T-helper 2 cell treated with Interferon-gamma antibody and Interleukin-4, amounts not matched to agents 5 μg/mL and 100 μg/mL, for 36 hours (primary cell): ENCODE measurements at places on chromosomes 2 and 18.

DNA sequence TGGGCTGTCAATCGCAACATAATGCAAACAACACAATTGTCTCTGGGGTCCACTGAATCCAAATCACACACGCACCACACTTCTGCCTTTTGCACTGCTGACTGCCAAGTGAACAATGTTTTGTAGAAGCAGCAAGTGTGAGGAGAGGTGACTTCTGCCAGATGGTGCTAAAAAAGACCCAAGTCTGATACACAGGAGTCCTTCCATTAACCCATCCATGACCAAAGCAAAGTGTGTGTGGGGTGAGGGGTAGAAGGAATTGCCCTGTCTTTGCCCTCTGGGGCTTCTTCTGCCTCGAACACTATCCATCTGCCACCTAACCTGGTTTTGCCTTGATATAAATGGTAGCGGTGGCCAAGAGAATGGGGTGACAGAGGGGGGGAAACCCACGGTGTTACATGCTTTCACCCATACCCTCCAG is 50.0 kb downstream of the C2orf42 start:
- DNase-seq: no peak

DNA sequence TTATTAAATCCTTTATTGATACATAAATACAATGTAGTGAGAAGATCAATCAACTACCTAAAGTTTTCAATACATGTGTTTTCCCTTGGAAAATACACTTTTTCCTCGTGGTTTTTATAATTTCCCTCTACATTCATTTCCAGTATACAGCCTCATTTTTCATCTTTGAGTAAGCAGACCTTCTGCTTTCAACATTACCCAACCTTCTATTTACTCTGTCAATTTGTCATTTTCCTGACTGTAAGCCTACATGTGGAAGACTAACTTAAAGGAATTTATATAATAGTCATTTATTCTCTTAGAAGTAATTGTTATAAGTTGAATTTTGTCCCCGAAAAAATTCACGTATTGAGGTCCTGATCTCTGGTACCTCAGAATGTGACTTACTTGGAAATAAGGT is 594.0 kb downstream of the NUP35 start:
- no peak for DNase-seq

DNA sequence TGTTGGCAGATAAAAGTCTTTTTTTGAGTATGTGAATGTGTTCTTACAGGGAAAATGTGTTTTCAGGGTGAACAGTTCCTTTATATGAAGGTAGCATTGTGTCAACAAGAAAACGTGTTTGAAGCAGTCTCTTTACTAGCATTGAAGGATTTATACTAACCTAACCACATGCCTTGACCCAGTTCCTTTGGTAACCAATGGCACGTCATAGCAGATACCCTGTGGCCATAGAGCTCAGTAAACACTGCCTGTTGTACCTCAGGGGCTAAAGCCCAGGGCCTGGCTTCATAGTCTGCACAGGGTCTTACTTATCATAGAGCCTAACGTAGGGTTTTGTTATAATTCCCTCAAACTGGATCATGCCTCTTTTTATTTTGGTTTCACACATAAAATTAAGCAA is 32.1 kb upstream of the NFU1 start:
- DNase-seq: no peak

GRCh38 chr2:8578335-8579244 is 103.3 kb upstream of the ID2 start:
- no peak for DNase-seq

DNA sequence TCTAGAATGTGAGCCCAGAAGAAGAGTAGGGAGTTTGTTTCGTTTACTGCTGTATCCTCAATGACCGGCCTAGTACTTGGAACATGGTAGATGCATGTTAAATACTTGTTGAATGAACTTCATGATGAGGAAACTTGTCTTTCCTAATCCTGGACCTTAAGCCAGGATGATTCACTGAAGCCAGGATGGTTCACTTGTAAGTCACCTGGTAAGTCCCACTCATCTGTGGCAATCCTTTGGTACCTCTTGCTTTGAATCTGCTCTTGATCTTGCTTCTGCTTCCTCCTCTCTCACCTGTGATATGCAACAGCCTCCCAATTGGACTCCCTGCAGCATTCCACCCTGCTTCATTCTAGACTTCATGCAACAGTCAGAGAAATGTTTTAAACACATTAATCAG is 43.6 kb downstream of the QPCT start:
- DNase-seq: no peak

GRCh38 chr2:59956981-59957380 is 596.5 kb downstream of the BCL11A start:
- DNase-seq: no peak

DNA sequence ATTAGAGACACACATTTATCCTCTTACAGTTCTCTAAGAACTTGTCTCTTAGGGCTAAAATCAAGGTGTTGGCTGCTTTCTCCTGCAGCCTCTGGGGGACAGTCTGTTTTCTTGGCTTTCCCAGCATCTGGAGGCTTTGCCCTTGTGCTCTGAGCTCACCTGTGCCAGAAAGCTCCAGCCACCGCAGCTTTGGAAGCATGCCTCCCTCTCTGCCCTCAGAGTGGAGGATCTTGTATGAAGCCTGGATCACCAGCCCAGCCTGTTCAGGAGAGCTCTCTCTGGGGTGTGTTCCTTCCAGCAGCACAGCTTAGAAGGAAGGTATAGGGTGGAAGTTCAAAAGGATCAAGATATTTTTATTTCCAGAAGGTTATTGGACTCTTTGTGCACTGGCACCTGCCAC is 53.1 kb upstream of the TPO start:
- DNase-seq: no peak

GRCh38 chr2:160909781-160910242 is 250.4 kb upstream of the TANK start:
- DNase-seq: no peak
